Stimulated activated naive CD4-positive, alpha-beta T cell treated with Interleukin-2 at 50 U/mL for 16 hours (primary cell): ENCODE measurements at places on chromosomes 5 and 9.

GRCh38 chr5:103402851-103403250, 144.3 kb downstream of the MACIR start:
- no peak for DNase-seq

GRCh38 chr9:96566498-96567202, 53.0 kb downstream of the CDC14B start:
- DNase-seq = peak; percentile 82

GRCh38 chr9:21679432-21679831, 123.0 kb upstream of the MTAP start:
- DNase-seq = no peak

DNA sequence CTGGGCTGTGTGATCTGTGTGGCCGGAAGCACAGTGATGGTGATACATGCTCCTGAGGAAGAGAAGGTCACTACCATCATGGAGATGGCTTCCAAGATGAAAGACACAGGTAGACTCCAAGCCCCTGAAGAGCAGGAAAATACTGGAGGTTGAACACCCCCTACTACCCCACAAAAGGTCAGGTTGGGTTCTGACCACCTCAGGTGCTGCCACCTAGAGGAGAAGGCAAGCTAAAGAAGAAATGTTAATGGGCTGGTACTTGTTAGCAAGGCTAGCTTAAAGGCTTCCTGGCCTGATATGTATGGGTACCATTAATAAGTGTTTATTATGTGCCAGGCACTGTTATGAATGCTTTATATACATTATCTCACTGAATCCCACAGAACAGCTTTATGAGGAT, 11.7 kb downstream of the NIPAL4 start:
- DNase-seq = no peak

- no peak for DNase-seq
These were observed 1057.3 kb downstream of the TLE1 start for GRCh38 chr9:80632041-80632440.

- no peak for DNase-seq
These were observed 2.3 kb upstream of the NR3C1 start for GRCh38 chr5:143405849-143406098.

GRCh38 chr5:79857714-79858409, 133.2 kb downstream of the MTX3 start:
- DNase-seq = peak; percentile 66

- DNase-seq = no peak
These were observed 386.9 kb upstream of the SMC2 start for GRCh38 chr9:103707181-103707580.

DNA sequence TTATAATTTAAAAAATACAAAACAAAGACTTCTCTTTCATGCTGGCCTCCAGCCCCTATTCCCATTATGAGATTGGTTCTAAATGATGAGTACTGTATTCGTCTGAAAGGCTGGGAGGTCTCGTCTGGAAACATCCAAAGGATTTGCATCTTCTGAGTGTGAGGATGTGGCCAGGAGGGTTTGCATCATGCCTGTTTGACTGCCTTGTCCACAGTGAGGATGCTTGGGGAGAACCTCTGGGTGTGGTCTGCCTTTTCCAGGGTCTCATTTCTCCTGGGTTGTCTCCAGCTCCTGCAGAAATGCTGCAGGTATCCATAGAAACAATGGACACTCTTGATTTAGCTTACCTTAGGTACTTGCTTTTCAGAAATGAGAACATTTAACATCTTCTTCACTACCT, 26.4 kb upstream of the CXCL14 start:
- DNase-seq = no peak

DNA sequence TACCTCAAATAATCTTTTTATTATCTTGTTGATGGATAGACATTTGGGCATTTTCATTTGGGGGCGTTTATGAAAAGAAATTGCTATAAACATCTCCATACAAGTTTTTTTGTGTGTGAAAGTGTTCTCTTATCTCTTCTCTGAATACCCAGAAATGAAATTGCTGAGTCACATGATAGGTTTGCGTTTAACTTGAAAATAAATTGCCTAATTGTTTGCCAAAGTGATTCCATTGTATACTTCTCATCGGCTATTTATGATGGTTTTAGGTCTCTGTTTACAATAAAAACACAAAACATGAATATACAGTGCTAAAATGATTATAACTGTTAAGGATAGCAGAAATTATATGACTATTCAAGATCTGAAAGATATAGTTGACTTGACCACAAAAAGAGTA, 361.7 kb downstream of the TAF11L14 start:
- DNase-seq = no peak

DNA sequence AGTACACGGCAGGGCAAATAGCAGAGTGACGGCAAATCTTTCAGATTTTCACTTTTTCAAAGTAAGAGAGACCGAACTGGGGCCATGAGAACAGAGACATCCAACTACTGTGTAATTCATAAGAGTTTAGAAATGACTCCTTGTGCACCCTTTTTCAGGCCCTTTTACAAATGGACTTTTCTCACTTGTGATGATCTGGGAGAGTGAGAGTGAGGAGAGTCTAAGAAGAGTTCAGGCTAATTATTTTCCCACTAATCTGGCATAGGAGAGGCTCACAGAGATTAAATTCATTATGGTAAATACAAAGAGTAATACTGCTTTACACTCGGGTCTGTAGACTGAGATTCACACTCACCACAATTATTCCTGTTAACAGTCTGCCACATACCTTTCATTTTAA, 880 bp upstream of the CCNG1 start:
- DNase-seq = no peak

GRCh38 chr9:80074439-80074838, 502.7 kb downstream of the TLE4 start:
- no peak for DNase-seq

- no peak for DNase-seq
These were observed 23.9 kb upstream of the TERT start for GRCh38 chr5:1318659-1319251.

DNA sequence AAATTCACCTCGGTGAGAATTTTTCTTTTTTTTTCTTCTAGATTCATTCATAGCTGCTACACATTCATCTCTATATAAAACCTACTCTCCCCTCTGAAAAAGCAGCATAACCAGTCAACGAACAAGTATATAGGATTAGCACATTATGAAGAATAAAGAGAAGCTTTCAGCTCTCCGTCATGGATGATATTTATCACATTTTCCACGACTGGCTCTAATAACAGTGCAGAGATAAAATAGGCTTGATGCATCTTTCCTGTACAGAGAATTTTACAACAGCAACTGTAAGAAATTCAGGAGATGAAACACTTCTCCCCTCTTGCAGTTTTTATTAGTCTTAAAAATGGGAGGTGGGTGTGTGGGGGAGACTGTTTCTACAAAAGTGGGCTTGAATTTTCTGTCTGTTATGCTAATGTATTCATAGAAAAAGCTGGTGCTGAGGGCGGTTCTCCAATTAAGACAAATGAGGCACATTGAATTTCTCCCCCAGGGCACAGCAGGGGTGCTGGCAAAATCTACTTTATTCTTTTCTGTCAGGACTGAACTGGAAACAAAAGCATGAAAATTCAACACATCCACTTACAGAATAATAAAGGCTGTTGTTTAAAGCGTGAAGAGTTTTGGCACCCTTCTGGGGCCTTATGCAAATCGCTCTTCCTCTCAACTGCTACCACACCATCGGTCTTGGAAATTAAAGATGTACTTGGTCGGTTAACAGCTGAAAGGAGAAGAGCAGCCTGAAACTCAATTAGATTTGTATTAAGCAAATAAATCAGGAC, 233.9 kb upstream of the ZNF608 start:
- no peak for DNase-seq

DNA sequence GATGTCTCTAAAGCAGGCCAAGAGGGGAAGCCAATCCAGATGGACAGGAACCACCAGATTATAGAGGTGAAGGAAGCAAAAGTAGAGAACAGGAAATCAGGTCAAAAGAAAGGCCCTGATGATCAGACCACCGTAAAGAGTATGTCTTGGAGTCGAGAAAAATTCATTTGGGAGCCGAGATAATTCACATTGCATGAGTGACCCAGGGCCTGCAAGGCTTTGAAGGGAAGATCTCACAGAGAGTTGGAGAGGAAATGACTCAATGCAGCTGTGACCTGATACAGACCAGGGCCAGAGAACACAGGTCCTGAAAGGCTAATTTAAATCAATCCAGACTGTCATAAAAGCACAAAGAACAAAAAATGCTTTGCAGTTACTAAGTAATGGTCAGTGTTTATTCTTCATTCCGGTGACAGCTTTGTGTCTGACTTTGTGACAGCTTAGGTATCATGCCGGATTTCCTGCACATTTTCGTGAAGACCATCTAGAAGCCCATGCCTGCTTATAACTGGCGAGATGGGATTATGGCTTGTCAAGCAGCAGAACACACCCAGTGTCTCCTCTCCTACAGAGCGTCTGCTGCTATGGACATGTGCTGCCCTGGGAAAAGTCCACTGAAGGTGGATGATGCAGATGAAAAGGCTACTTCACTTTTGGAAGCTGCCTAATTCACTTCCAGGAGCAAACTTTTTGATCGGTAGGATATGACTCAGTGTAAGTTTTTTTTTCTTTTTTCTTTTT, 5.8 kb upstream of the ACTBL2 start:
- DNase-seq = no peak

DNA sequence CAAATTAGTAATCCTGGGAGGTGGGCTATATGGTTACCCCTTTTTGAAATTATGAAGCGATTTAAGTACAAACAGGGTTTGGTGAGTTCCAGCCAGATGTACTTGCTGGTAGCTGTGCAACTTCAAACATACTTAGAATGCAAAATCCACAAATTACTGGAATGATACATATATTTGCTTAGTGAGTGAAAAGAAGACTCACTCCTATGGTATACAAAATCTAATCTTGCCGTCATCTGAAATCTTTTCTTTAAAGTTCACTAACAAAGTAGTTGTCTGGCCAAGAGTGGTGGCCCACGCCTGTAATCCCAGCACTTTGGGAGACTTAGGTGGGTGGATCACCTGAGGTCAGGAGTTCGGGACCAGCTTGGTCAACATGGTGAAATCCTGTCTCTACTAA, 64.9 kb upstream of the TJP2 start:
- no peak for DNase-seq

GRCh38 chr9:125549465-125549871, 157.5 kb downstream of the MAPKAP1 start:
- no peak for DNase-seq

GRCh38 chr5:32496104-32496503, 51.6 kb upstream of the ZFR start:
- DNase-seq = no peak

GRCh38 chr9:119967867-119968535, 598.8 kb upstream of the BRINP1 start:
- DNase-seq = no peak

GRCh38 chr5:96868603-96869371, 7.5 kb upstream of the ERAP2 start:
- no peak for DNase-seq

DNA sequence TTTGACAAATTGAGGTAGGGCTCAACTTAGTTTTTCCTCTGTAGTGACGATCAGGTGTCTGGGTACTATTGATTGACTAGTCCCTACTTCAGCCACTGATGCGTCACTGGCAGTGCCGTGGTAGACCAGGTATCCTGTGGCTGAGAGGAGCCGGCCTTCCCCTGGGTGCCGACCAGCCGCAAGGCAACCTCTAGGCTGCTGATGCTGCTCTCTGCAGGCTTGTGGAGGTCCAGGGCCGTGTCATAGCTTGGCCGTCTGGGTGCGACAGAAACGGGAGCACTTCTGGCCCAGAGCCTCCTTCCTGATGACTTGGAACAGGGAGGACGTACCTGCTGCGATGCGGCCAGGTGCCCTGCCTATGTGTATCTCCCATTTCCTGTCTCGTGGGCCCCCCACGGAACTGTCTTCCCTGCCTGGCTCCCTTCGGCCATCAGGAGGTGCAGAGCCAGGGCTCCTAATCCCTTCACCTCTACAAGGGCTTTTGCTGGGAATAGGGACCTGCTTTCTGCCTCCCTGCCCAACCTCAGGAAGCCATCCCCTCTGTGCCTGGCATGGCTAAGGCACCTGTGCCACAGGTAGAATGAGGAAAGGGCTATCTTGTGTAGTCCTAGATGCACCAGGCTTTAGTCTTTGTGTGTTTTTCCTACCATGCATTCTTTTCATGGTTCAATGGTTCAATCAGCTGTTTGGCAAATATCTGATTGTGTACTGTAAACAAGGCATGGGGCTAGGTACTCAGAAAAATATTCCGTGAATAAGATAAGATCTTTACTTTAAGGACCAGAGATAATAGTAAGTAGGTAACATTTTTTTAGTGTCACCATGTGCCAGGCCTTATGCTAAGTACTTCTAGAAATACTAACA, 44.6 kb downstream of the MVB12B start:
- no peak for DNase-seq

- DNase-seq = peak; percentile 48
These were observed 14.4 kb downstream of the PRKACG start for GRCh38 chr9:68999393-69000105.

DNA sequence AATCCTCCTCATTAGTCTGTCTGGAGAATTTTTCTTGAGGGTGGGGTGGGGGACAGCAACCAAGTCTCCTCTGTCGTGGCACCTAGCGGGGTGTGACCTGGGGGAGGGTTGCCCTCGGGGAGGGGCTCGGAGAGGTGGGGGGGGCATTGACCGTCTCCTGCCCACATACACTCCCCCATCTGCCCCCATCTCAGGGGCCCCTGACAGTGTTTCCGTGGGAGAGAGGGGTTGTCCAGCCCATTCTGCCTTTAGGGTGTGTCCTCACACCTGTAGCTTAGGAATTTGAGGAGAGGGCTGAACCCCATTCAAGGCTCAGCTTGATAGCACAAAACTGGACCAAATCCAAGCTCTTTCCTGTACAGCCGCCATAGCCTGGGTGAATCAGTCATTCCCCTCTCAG, 5.9 kb upstream of the CXXC5 start:
- no peak for DNase-seq

DNA sequence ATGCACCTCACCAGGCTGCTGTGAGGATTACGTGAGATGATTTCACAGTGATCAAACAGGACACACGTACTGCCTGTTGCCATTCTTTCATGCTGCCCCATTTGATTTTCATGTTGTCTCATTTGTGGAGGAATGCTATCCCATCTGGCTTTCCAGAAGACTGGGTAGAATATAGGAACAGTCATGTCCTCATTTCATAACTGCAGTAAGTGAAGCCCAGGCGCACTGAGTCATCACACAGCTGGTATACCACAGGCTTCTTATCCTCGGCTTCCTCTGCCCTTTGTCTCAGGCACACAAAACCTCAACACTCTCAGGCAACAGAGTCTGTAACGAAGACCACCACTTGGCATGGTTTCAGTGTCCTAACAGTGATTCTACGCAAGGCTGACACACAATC, 62.3 kb downstream of the LHFPL2 start:
- DNase-seq = no peak
